HTR-8/SVneo (cell line): ENCODE measurements at places on chromosomes 11 and 22.

- DNase-seq, result no peak
These were observed 227.0 kb downstream of the ADAMTS15 start for GRCh38 chr11:130675371-130675821.

- DNase-seq, result no peak
These were observed 61.4 kb downstream of the PPFIA1 start for GRCh38 chr11:70331901-70332300.

DNA sequence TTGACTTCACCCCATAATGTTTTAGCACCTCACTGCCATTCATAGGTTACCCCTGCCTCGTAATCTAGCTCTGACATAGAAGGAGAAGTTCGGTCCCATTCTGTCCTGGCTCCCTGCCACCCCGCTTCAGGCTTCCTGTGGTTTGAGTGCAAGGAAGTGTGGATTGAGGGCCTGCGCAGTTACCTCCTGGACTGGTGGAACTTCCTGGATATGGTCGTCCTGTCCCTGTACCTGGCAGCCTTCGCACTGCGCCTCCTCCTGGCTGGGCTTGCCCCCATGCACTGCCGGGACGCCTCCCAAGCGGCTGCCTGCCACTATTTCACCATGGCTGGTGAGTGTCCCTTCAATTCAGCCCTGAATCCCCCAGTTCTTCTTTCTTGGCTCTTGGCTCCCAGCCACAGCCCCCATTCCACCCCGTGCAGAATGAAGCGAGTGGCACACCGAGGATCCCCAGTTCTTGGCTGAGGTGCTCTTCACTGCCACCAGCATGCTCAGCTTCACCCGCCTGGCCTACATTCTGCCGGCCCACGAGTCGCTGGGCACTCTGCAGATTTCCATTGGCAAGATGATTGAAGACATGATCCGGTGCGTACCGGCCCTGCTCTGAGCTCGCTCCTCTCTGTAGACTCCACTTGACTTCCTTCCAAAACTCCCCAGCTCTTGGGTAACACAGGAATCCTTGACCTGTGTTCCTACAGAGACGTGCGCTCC, 15.4 kb downstream of the ART5 start:
- DNase-seq, result no peak

- no peak for DNase-seq
These were observed 131.5 kb downstream of the CCDC34 start for GRCh38 chr11:27231530-27231929.

- DNase-seq, result no peak
These were observed 6.7 kb downstream of the PHOX2A start for GRCh38 chr11:72237112-72237931.

GRCh38 chr11:3021125-3021524, 29.0 kb upstream of the NAP1L4 start:
- DNase-seq, result peak; percentile 52

DNA sequence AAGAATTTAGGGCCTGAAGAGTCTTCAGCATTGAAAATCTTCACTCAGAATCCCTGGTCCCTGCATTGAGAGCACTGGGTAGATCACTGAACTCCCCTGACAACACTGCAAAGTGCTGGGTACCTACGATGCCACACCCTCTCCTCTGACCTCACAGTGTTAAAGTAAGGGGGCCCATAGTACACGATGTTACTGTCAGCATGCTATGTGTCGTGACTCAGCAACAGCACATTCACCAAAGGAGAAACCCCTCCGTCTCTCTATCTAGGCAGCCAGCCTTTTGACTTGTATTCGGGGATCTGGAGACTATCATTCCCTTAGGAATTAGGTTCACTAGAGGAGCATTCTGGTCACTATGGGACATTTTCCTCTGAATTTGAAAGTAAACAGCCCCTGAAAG, 67.4 kb upstream of the PITPNB start:
- no peak for DNase-seq

- DNase-seq, result no peak
These were observed 6.9 kb upstream of the WEE1 start for GRCh38 chr11:9566561-9567063.

GRCh38 chr22:36156515-36157419, 3.8 kb downstream of the APOL3 start:
- peak; percentile 45 for DNase-seq

DNA sequence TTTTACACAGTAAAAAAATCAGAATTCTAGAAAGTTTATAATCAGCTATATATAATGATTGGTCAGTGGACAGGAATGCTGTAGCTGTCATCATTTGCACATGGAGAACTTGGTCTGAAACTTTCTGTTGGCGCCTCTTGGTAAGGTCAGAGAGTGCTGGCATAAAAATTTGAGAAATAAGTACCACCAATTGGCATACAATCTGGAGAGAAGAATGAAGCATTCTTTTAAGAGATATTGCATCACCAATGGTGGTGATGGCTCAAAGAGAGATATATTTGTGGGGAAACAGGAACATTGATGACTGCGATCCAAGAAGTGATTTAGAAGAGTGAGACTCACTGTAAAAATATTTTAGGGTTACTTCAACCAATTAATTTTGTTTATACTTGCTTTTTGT, 19.8 kb upstream of the OOSP1 start:
- no peak for DNase-seq

DNA sequence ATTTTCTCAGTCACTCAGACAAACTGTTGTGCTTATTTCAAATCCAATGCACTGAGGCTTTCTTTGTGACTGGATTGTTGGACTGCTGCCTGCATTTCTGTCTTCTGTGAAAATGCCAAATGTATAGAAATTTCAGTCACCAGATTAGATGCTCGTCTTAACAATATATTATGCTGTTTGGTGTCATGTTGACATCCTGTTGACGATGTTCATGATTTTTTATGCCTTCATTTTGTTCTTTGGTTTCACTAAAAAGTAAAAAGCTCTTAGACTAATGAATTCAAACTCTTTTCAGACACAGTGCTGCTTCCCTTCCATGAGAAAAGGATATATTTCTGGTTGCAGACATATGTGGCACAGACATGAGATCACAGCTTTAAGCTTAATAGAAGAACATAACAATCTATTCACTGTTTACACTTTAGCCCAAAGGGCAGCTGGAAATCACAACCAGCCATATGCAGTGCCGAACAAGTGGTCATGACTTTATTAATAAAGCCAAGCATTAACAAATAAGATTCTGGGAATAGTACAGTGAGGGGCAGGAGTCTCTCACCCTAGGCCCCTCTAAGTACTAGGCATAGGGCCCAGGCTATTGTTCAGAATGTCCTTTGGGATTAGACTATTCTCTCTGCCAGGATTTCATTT, 9.4 kb upstream of the SOX6 start:
- DNase-seq, result no peak

GRCh38 chr11:60005360-60005759, 11.6 kb upstream of the OOSP4B start:
- no peak for DNase-seq

DNA sequence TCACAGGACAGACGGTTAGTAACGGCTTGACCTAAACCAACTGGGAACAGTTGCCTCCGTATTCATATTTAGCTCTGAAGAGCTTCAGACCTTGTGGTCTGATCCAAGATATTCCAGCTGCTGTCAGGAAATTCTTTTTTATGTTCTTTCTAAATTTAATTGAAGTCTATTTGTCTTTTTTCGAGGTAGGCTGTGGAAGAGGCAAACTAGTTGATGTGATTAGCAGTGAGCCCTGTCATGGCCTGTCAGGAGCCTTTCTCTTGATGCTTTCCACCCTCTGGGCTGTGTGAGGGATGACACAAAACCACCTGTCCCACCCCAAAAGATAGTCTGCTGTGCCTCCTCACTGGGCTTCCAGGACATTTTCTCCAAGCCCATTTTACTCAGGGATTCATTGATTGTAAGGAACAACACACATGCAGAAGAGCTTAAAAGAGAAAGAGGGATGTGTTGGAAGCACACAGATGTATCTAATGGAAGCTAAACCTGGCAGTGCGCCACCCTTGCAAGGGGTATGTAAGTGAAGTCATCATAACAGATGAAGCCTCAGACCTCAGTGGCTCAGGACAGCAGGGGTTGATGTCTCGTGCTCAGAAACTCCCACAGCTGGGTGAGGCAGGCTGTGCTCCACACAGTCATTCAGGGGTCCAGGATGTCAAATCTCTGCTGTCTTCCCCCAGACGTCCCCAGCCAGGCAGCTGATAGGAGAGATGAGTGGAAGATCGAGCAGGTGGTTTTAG, 170.0 kb downstream of the NCAM1 start:
- DNase-seq, result no peak

GRCh38 chr11:48083421-48083820, 103.1 kb downstream of the PTPRJ start:
- DNase-seq, result no peak

GRCh38 chr11:65014726-65015227, 817 bp downstream of the ARL2 start:
- no peak for DNase-seq

- DNase-seq, result no peak
These were observed 143.0 kb downstream of the APIP start for GRCh38 chr11:34773211-34773610.

DNA sequence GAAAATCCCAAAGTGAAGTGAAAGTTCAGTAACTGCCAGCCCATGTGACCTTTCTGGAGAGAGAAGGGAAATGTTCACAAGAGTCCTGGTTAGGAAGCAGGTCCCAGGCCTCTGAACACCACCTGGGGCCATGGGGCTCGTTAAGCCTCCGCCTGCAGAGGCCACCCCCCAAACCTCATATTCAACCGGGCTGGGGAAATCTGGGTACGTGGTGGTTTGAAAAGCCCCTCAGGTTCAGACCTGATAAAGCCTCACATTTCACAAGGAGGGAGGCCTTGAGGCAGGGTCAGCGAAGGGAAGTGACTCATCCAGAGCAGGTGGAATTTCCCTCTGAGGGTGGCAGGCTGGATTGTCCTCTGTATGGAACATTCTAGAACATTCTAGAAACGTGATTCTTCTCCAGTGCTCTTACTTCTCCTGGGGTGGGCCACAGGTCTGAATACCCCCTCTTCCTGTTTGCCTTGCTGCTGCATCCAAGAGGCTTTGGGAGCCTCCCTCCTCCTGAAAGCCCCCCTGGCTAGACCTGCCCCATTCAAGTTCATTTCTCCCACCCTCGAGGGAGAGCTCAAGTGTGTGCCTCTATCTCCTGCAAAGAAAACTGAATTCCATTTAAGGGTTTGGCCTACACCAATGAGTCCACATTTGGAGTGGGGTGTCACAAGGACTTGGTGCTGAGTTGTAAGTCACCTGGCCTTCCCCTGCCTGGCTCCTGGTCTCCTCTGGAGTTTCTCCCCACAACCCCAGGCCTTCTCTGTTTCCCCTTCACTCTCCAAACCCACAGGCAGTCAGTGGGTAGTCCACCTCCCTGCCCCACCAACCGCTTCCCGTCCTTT, 6.3 kb downstream of the FXYD2 start:
- no peak for DNase-seq

GRCh38 chr11:93482556-93482955, 60.6 kb downstream of the SMCO4 start:
- DNase-seq, result no peak

DNA sequence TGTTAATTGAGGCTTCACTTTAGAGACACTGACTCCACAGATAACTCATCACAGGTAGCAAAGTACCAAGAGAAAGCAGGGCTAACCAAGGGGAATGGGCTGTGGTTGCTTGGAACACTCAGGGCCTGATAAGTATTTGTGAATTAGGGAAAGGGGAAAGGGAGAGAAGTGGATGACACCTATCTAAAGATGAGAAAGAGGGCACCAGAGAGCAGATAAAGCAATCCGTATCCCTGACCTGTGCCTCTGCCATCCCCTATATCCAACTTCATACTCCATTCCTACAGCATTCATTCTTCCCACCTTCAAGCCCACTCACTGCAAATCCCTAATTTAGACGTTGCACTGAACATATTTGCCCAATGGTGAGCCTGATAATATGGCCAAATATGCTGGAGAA, 43.0 kb upstream of the API5 start:
- DNase-seq, result no peak

- no peak for DNase-seq
These were observed 12.1 kb downstream of the SPON1 start for GRCh38 chr11:13974631-13975030.

GRCh38 chr11:110524238-110524637, 94.5 kb downstream of the FDX1 start:
- DNase-seq, result no peak

GRCh38 chr11:12288212-12288930, 89.0 kb upstream of the PARVA start:
- DNase-seq, result peak; percentile 89

GRCh38 chr11:65071907-65072630, 11.8 kb downstream of the CDCA5 start:
- no peak for DNase-seq

GRCh38 chr11:126185259-126186024, 26.0 kb downstream of the RPUSD4 start:
- DNase-seq, result no peak

DNA sequence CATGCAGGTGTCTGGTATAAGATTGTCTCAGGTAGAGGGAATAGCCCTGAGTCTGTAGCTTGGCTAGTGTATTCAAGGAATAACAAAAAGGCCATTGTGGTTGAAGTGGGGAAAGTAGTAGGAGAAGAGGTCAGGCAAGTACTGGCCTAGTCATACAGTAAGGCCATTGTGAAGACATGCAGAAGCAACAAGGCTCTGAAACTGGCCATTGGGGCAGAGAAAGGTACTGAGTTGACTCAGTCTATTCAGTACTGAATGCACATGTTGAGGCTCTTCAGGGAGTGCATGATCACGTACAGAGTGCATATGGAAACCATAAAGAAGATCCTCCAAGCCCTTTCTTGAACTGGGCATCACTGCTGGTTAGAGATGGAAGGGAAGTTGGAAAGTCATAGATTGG, 477.6 kb downstream of the SOX6 start:
- no peak for DNase-seq

- DNase-seq, result no peak
These were observed 72.7 kb downstream of the SBF2 start for GRCh38 chr11:10221342-10221741.

DNA sequence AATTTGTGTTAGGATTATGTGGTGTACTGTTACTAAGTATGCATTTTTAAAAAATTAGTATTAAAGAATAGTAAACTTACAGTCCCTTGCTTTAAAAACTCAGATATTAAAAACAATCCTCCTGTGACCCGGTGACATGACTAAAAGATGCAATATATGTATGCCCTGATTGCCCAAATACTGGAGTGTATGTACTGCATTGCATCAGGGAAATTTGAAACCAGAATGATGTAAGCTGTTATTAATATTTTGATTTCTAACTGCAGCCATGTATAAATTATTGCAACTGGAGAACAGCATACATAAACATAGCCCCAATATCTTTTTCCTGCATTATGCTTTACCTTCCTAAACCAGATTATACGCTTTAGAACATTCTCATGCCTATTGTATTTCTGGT, 3.7 kb upstream of the HSPA8 start:
- no peak for DNase-seq

DNA sequence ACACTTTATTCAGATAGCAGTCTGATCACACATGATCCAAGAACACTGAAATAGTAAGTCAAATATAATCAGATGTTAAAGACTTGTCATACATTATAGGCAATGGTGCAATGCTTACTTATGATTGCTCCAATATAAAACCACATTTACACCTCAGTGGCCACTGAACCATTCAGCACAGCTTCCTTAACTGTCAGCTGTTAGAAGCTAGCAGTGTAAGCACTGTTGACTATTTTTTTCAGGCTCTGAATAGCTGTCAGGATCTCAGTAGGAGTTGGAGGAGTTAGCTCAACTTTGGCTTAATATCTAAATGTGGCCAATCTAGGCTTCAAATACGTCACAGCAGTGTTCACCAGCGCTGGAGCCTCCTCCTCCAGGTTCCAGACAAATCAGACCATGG, 36.6 kb downstream of the METTL15 start:
- no peak for DNase-seq
